ENCODE measurements at places on chromosomes 6 and 20. TPM values are rescaled to one million over a fixed set of nuclear protein-coding genes. Genes with fewer than 3 reads are reported as not detected.

- H3K27me3 ChIP-seq = no peaks in the 10 kb centered on the region
- H3K27ac ChIP-seq = no peak overlapping the region
- no peaks in the 10 kb centered on the region for H3K36me3 ChIP-seq
- H3K4me1 ChIP-seq = peaks cover 3% of the 10 kb centered on the region
Measured at GRCh38 chr6:40322336-40322735, 264.8 kb downstream of the LRFN2 start.

DNA sequence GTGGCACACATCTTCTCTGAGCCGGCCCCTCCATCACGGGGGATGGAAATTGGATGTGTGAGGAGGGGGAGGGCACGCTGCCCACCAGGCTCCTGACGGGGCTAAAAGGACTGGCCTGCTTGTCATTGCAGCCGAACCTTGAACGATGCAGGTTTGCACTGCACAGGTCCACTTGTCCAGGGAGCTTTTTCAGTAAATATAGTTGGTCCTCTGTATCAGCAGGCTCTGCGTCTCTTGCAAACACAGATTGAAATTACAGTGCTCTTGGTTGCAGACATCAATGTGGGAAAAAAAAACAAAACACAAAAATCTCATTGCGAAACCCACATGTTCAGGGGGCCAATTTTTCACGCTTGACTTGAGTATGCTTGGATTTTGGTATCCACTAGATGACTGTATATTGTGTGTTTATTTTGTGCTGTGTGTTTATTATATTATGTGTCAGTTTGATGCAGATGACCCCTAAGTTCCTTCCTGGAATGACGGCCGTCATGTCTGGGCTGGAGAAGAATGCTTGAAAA is 29.2 kb downstream of the ERMARD start:
- no peaks in the 10 kb centered on the region for H3K27me3 ChIP-seq
- H3K4me3 ChIP-seq = no peak overlapping the region
- H3K4me1 ChIP-seq = no peaks in the 10 kb centered on the region
- peaks cover 5% of the 10 kb centered on the region for H3K36me3 ChIP-seq
- no peak for DNase-seq

DNA sequence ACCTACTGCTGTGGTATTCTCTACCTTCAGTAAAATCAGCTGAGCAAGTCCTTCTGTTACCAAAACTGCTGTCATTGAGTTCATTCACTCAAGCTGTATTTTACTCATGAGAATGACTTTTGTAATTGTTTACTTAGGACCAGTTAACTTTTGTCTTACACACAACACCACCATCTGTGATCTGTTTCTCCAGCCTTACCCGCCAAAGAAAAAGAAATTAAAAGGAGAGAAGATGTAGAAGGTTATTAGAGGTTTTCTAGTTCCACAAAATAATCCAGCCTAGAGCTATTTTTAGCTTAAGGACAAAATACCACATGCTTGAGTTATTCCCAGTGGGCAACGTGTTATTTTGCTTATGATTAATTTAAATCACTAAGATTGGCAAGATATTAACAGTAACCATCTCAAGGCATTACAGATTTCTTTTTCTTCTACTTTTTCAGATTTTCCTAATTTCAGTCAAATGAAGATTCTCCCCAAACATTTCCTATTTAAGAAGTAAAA is 38.2 kb downstream of the FAM8A1 start:
- H3K4me1 ChIP-seq = peaks cover 6% of the 10 kb centered on the region
- no peak for DNase-seq
- H3K27me3 ChIP-seq = no peaks in the 10 kb centered on the region
- no peak overlapping the region for H3K27ac ChIP-seq
- H3K4me3 ChIP-seq = no peak overlapping the region
- no peaks in the 10 kb centered on the region for H3K36me3 ChIP-seq

GRCh38 chr6:7035837-7036249 is 71.9 kb upstream of the RREB1 start:
- no peaks in the 10 kb centered on the region for H3K4me1 ChIP-seq
- H3K27me3 ChIP-seq = no peaks in the 10 kb centered on the region
- H3K36me3 ChIP-seq = no peaks in the 10 kb centered on the region
- H3K4me3 ChIP-seq = no peak overlapping the region
- no peak overlapping the region for H3K27ac ChIP-seq
- DNase-seq = no peak

DNA sequence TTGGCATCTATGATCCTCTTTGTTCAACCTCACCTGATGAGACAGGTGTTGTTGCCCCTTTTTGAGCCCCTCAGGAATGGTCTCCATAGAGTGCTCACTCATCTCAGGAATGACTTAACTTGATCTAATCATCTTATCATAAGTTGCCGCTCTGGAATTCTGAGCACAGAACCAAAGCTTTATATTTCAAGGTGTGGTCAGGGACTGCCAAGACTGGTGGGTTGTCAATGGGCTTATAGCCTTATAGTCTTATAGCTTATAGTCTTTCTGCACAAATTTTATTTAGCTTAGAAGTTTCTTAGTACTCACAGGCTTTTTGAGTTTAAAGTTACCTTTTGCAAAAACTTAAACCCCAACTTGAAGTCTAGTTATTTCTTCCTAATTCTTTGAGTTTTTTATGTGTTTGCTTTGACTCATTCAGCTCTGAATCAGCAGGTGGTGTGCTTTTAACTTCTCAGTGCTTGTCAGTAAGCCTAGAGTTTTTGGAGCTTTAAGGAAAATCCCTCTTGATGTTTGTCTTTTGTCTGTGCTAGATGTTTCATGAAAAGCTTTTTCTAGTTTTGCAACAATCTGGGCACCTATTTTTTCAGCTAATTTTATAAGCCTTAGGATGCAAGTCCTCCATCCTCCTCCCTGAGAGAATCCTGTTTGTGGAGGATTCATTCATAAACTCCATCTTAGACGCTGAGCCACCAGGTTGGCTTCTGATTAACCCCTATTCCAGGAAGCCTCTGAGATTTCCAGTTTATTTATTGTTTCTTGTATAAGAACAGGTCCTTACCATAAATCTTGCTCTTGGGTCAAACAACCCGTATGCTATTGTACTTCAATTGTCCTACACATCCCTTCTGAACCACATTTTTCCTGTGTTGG is 72.3 kb upstream of the SSTR4 start:
- no peaks in the 10 kb centered on the region for H3K27me3 ChIP-seq
- H3K4me1 ChIP-seq = no peaks in the 10 kb centered on the region
- H3K27ac ChIP-seq = no peak overlapping the region
- no peak for DNase-seq

DNA sequence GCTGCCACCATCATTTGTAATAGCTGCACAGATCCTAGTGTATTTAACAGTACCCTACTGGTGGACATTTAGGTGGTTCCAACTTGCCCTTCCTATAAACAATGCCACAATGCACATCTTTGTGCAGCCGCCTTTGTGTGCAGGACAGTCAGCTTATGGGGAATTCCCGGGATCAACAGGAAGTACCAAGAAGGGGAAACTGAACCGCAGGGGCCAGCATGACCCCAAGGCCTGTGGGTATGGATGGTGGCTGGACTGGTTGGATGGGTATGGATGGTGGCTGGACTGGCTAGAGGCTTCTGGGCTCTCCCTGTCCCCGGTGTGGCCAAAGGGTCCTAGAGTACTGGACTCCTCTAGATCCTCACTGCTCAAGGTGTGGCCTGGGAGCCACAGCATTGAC is 46.7 kb downstream of the CEBPB start:
- H3K4me1 ChIP-seq = no peaks in the 10 kb centered on the region
- no peak overlapping the region for H3K27ac ChIP-seq
- H3K27me3 ChIP-seq = no peaks in the 10 kb centered on the region

- no peaks in the 10 kb centered on the region for H3K27me3 ChIP-seq
- no peaks in the 10 kb centered on the region for H3K36me3 ChIP-seq
- H3K27ac ChIP-seq = peak overlapping the region; percentile 81
- no peak for DNase-seq
- no peak overlapping the region for H3K4me3 ChIP-seq
Measured at GRCh38 chr20:63950701-63951397, 5.4 kb downstream of the UCKL1 start.

DNA sequence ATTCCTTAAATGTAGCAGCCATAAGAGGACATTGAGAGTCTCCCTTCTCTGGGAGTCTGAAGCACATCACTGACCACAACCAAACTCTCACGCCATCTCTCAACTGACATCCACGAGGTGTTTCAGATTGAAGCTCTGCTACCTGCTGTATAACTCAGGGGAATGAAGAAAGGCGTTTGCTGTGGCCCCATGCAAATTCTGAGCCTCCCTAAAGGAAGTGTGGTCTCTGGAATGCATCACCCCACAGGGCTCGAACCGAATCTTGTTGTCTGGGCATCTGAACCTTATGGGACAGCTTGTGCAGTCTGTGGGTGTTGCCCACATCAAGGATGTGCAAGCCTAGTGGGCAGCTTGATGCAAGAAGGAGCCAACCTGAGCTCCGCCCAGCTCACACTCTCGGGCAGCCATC is 10.9 kb downstream of the PMEPA1 start:
- H3K27me3 ChIP-seq = no peaks in the 10 kb centered on the region
- no peak overlapping the region for H3K27ac ChIP-seq
- no peaks in the 10 kb centered on the region for H3K36me3 ChIP-seq
- DNase-seq = no peak

Gene TTI1
- total RNA-seq = 10.5 TPM

- H3K4me3 ChIP-seq = no peak overlapping the region
- DNase-seq = no peak
- H3K27me3 ChIP-seq = no peaks in the 10 kb centered on the region
- no peaks in the 10 kb centered on the region for H3K36me3 ChIP-seq
Measured at GRCh38 chr6:14641423-14642135, 524.0 kb downstream of the CD83 start.

Gene ACTR5
- 14.7 TPM for total RNA-seq

Gene RIMS1
- total RNA-seq = 3.3 TPM

DNA sequence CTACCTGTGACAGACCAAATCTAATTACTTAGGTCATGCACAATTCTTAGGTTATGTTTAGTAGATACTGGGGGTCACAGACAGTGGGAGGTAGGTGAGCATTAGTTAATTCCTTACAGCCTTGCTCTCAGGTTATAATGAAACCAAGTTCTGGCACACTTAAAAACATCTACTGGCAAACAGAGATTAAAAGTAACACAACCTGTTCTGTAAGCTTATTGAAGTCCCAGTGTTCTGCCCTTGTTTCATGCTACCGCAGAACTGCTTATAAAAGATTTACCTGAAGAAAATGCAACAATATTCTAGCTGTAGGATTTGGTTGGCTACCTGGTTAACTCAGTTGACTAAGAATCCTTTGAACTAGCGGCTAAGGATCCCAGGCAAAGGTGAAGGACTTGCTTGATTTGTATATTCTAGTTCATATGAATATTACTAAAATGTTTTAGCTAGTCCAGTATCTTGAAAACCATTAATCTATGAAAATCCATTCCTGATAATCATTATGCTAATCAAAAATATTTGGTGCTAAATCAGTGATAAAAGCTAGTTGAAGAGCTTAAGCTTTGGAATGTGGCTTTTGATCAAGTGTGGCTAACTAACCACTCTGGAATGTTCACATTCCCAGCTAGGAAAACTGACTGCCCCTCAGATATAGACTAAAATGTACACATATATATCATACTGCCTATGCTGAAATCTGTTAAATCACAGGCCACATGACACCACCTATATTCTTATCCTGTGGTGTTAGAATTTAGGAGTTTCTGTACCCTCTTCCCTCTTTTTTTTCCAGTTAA is 7.2 kb downstream of the PEX3 start:
- H3K36me3 ChIP-seq = no peaks in the 10 kb centered on the region
- H3K4me3 ChIP-seq = no peak overlapping the region
- no peaks in the 10 kb centered on the region for H3K4me1 ChIP-seq
- no peaks in the 10 kb centered on the region for H3K27me3 ChIP-seq
- no peak overlapping the region for H3K27ac ChIP-seq

DNA sequence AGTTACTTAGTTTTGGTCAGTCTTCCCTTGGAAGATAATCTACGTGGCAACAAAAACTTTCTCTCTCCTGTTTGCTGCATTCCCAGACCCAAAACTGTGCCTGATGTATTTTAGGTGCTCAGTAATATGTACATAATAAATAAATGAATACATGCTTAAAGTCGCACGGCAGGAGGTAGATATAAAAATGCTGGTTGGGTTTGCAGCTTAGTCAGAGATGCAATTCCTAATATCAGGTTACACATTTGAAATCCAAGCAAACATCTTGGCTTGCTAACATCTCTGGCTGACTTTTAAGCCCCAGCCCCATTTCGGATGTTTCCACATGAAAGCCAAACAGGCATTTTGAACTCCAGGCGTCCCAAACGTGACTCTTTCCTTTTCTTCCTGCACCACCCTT is 91.0 kb downstream of the KCNQ5 start:
- H3K4me3 ChIP-seq = no peak overlapping the region
- no peak overlapping the region for H3K27ac ChIP-seq
- no peaks in the 10 kb centered on the region for H3K27me3 ChIP-seq
- no peaks in the 10 kb centered on the region for H3K36me3 ChIP-seq

DNA sequence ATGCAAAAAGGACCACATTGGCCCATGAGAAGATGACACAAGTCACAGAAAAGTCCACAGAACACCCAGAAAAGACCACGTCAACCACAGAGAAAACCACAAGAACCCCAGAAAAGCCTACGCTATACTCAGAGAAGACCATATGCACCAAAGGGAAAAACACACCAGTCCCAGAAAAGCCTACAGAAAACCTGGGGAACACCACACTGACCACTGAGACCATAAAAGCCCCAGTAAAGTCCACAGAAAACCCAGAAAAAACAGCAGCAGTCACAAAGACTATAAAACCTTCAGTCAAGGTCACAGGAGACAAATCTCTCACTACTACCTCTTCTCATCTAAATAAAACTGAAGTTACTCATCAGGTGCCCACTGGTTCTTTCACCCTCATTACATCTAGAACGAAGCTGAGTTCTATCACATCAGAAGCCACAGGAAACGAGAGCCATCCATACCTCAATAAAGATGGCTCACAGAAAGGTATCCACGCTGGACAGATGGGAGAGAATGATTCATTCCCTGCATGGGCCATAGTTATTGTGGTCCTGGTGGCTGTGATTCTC is 11.2 kb downstream of the MUCL3 start:
- no peaks in the 10 kb centered on the region for H3K4me1 ChIP-seq
- H3K27me3 ChIP-seq = no peaks in the 10 kb centered on the region
- no peaks in the 10 kb centered on the region for H3K36me3 ChIP-seq
- DNase-seq = no peak

Gene C4A
- 247 TPM for total RNA-seq

Gene ANKRD66
- total RNA-seq = not detected

DNA sequence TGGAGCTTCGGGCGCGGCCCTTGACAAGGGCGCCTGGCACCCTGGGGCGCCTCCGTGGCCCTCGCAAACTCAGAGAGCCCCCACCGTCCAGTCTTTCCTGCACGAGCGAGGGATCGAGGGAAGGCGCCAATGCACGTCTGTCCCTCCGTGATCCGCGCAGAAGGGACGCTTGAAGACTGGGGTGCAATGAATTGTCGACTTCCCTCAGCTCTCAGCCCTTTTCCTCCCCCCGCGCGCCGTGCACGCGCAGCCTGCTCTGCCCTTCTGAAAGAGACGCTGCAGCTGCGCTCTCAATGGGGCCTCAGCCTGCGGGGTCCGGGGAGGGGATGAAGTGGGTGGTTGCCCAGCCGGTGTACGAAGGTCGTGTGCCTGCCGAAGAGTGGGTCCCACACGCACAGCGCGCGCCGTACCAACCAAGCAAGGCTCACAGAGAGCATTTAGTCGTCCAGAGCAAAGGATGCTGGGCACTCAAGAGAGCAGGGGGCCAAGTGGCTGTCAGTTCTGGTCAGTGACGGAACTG is 5.5 kb upstream of the SOX4 start:
- peak overlapping the region; percentile 71 for H3K4me3 ChIP-seq
- peak overlapping the region; percentile 92 for H3K27ac ChIP-seq
- peak; percentile 12 for DNase-seq
- H3K4me1 ChIP-seq = no peaks in the 10 kb centered on the region
- H3K36me3 ChIP-seq = no peaks in the 10 kb centered on the region

All from tibial nerve (tissue), 4 donors.